Left colon (tissue), 2 donors: ENCODE measurements at places on chromosomes 5 and 9. TPM values are rescaled to one million over a fixed set of nuclear protein-coding genes. Genes with fewer than 3 reads are reported as not detected.

PDCD1LG2 gene
- 0.31 TPM for total RNA-seq

TMC1 gene
- 0.28 TPM for total RNA-seq

C5orf46 gene
- not detected for total RNA-seq

MYMK gene
- not detected for total RNA-seq

LHX2 gene
- not detected for total RNA-seq

C9orf50 gene
- total RNA-seq: not detected

NSMF gene
- 52.0 TPM for total RNA-seq

WNK2 gene
- total RNA-seq: 161 TPM

SARDH gene
- total RNA-seq: 0.92 TPM

PSAT1 gene
- total RNA-seq: 2.0 TPM

DNAI1 gene
- not detected for total RNA-seq

IFNA1 gene
- not detected for total RNA-seq

BDP1 gene
- 22.9 TPM for total RNA-seq

IL17B gene
- total RNA-seq: 1.1 TPM

KIF3A gene
- 6.1 TPM for total RNA-seq

NR5A1 gene
- not detected for total RNA-seq

ENG gene
- total RNA-seq: 15.1 TPM

NUTM2G gene
- not detected for total RNA-seq

DRD1 gene
- 0.17 TPM for total RNA-seq

PGM5 gene
- total RNA-seq: 56.8 TPM

KCNIP1 gene
- total RNA-seq: 0.22 TPM

SMIM32 gene
- 17.7 TPM for total RNA-seq

CDH18 gene
- total RNA-seq: not detected

PCDHAC1 gene
- total RNA-seq: 0.15 TPM

MEIKIN gene
- total RNA-seq: not detected

TLX3 gene
- not detected for total RNA-seq

C1QTNF2 gene
- 0.56 TPM for total RNA-seq

HRH2 gene
- 0.84 TPM for total RNA-seq

SLC6A3 gene
- total RNA-seq: not detected

LURAP1L gene
- total RNA-seq: 29.8 TPM

RANBP3L gene
- total RNA-seq: 0.17 TPM

PCDHGA2 gene
- 0.75 TPM for total RNA-seq

SAXO1 gene
- total RNA-seq: not detected
